SK-N-SH treated with all-trans-retinoic acid at 6 μM for 48 hours (cell line): ENCODE measurements at places on chromosomes 6 and 20.

- no peak for ATAC-seq
Observed at GRCh38 chr6:25835442-25836283, 3.8 kb upstream of the SLC17A1 start.

GRCh38 chr20:1918491-1919165, 23.4 kb downstream of the SIRPA start:
- no peak for ATAC-seq

GRCh38 chr6:124330197-124330596, 526.5 kb downstream of the NKAIN2 start:
- no peak for ATAC-seq

GRCh38 chr6:122452509-122452908, 19.1 kb downstream of the SERINC1 start:
- ATAC-seq = no peak

DNA sequence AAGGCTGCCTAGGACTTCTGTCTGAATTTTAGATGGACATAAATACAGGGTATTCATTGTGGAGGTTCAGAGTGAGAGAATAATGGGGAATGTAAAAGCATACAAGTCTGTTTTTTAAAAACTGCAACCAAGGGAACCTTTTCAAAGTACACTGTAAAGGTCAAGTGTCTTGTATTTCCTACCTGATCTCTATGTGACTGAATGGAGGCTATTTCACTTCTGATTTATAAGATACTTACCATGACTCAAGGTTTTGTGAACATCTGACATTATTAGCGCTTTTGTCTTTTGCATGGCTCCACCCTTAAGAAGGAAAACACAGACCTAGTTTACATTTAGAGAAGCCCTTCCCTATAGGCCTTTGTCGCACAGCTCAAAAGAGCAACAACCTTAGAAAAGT, 126.5 kb downstream of the ZFAND3 start:
- ATAC-seq = no peak

- ATAC-seq = no peak
Observed at GRCh38 chr20:53149148-53149889, 177.2 kb downstream of the TSHZ2 start.

- no peak for ATAC-seq
Observed at GRCh38 chr6:297571-298232, 5.4 kb downstream of the DUSP22 start.

- no peak for ATAC-seq
Observed at GRCh38 chr6:136235233-136235564, 14.9 kb downstream of the MTFR2 start.

GRCh38 chr6:137661601-137662000, 167.4 kb upstream of the OLIG3 start:
- no peak for ATAC-seq

DNA sequence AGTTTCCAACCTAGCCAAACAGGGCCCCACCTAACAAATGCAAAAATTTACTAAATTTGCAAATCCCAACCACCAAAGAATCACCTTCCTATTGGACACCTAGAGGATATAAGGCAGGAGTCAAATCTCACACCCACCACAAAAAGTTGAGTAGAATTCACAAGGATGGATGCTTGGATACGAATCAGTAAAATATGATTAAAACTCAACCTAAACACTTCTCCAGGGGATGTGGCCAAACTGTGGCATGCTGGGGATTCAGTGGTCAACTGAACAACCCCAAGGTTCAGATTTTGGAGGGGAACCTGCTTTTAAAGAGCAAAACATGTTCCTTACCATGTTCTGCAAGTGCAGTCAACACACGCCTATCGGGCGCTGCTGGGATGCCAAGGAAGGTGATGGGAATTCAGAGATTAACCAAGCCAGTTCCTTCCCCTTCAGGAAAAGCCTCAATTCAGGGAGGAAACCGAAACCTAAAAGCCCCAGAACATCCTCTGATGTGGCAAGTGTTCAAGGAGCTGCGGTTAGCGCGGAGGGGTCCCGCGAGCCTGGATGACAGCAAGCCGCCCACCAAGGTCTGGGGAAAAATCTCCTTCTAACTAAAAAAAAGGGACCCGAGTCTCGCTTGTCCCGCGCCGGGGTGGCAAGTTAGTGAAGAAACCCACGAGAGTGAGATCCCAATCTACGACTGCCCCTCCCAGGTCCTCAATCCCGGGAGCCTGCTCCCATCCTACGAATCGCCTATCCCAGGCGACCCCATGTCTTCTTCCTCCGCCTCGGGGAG, 902 bp downstream of the SAMHD1 start:
- peak; percentile 50 for ATAC-seq

- ATAC-seq = no peak
Observed at GRCh38 chr6:143708889-143709288, 31.1 kb downstream of the PHACTR2 start.

GRCh38 chr6:168201799-168202198, 117.8 kb downstream of the DACT2 start:
- ATAC-seq = no peak

- ATAC-seq = peak; percentile 43
Observed at GRCh38 chr6:453152-453551, 61.6 kb downstream of the IRF4 start.

DNA sequence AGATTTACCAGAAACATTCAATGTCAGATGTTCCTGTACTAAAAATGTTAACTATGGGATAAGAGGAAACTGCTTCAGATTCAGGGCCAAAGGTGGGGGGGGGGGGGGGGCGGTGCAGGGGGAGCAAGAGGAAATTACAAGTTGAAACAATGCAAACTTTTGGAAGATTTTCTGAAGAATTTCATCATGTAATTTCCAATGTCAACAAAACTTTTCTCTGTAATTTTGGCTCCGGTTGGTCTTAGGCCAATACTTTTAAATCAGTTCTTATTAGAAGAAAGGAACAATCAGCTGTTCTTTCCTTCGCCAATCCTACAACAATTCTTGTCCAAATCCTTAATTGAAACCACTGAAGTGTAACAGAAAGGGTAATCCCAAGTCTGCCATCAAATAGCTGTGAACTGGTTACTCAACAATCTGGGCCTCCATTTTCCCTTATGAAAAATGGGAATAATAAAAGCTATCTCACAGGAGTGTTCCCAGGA, 13.1 kb downstream of the UQCC1 start:
- no peak for ATAC-seq

GRCh38 chr6:129141499-129141898, 258.6 kb downstream of the LAMA2 start:
- ATAC-seq = no peak
